ENCODE measurements at places on chromosomes 5 and 9.

- no peak for DNase-seq
These were observed 9.0 kb upstream of the MOB3B start for GRCh38 chr9:27538647-27539046.

DNA sequence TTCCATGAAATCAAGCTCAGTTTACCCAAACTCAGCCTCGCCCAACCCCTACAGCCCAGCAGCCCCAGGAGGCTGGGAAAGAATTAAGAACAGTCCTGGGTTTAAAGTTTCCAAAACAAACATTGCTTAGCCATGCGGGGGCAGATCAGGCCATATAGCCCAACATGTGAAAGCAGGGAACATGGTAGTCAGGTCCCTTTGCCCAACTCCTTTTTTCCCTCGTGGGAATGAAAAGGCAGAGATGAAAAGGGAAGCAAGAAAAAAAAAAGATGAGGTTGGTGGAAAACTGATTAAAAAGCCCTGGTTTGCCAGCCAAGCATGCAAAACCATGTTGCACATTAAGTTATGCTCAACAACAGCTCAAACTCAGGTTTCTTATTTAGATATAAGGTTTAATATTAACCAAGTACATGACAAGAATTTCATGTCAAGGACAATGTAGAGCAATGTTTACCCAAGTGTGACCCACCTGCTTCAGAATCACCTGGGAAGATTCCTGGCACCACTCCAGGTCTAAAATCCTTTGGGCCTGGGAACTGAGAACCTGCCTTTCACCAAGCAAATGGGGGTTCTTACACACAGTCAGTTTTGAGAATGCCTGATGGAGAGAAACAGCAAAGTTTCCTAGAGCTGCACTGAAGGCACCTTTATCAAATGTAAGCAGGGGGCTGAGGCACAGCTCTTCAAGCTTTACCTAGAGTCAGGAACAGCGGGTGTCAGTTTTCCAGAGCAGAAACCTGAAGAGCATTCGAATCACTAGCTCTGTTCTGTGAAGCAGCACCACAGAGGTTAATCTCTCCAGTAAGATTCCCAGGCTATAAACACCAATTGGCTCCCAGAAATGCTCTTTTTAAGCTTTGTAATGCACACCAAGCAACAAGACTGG is 1.7 kb downstream of the FREM1 start:
- DNase-seq = no peak

DNA sequence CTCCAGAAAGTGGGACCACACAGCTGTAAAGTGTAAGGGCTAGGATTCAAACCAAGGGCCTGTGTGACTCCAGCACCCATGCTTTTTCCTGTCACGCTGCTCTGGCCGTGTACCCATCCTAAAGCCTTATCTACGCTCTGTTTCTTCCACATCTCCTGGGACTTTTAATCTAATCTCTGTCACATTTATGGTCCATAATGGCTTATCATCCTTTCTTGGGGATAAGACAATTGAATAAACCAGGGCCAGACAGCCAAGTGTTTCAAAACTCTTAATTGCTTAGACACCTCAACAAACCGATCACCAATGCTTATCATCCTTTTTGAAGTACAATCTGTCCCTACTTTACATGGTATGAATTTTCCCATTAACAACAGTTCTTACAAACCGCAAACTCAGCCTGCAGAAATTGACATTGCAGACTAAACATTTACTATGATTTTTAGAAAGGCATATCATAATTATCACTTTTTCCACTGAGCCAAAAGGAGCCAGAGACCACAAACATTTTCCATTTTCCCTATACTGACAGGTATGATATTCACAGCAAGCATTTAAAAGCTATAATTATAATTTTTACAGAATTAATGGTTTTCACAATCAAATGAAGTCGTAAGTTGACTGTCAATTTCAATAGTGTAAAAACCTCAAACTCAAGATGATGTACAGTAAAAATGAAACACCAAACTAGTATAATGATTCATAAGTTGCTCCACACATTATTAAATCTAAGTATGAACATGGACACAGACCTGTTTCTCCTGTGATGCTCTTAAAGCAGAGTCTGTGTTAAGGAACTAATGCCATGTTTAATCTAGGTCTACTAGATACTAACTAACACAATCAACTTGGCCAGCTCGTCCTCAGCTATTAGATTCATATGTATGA is 99.5 kb downstream of the FBXW11 start:
- DNase-seq = no peak

DNA sequence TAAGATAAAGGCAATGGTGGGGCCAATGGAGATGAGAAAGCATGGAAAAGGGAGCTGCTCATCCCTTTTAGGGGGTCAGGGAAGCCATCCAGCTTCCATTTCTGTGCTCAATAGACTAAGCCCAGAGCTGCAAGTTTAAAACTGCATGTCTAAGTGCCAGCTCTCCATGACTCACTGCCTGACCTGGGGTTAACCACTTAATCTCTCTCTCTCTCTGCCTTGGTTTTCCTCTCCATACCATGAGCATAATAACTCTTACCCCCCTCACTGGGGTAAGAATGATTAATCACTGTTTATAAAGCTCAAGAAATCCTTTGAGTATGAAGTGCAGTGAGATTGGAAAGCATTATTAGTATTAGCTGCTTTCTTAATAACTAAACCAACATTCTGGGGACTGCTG is 1382.4 kb upstream of the WWC1 start:
- no peak for DNase-seq

GRCh38 chr5:65902104-65902503 is 24.3 kb upstream of the ERBIN start:
- DNase-seq = no peak

GRCh38 chr5:16842896-16843295 is 93.2 kb downstream of the MYO10 start:
- DNase-seq = no peak

DNA sequence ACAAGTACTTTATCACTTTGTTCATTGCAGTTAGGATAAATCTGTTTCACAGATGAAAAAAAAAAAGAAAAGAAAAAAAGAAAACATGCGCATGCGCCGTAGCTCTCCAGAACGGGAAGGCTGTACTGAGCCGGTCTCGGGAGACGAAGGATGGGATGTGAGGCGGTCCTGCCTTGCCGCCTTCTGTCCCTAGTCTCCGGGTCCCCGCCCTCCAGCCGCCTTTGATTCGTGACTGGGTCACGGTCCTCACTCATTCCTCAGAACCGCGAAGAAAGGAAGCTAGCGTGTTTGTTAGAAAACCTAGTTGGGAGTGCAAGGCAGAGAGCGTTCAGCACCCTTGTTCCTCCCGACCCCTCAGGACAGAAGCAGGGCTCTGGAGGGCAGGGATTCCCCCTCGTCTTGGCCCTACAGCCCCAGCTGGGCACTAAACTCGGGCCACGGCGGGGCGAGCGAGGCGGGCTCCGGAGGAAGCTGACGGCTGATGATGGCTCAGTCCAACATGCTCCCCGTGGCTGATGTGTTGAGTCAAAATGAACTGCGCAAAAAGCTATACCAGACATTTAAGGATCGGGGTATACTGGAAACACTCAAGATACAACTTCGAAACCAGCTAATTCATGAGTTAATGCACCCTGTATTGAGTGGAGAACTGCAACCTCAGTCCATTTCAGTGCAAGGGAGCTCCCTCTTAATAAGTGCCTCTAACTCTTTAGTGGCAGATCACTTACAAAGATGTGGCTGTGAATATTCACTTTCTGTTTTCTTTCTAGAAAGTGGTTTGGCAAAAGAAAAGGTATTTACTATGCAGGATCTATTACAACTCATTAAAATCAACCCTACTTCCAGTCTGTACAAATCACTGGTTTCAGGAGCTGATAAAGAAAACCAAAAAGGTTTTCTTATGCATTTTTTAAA is 40.0 kb downstream of the CPLANE1 start:
- no peak for DNase-seq

DNA sequence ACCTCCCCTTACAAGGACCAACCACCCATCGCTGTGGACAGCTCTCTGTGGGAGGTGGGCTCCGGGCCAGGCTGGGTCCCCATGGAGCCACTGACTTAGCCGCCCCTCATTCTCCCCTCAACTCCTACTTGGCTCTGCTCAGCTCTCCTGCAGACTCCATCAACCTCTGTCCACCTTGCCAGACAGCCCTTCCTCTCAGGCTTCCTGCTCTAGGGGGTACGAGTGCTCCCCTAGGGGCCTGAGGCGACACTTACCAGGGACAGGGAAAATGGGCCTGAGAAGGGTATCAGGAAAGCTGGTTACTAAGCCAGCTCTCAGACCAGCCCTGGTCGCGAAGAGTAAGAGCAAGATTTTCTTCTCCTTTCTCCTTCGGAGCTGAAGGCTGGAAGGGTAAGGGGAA is 43.9 kb downstream of the SHB start:
- no peak for DNase-seq

- peak; percentile 41 for DNase-seq
These were observed 269.9 kb upstream of the MSX2 start for GRCh38 chr5:174454464-174454863.

GRCh38 chr9:4321554-4321953 is 21.7 kb upstream of the GLIS3 start:
- DNase-seq = no peak

GRCh38 chr5:116410336-116410890 is 164.2 kb downstream of the SEMA6A start:
- DNase-seq = no peak

DNA sequence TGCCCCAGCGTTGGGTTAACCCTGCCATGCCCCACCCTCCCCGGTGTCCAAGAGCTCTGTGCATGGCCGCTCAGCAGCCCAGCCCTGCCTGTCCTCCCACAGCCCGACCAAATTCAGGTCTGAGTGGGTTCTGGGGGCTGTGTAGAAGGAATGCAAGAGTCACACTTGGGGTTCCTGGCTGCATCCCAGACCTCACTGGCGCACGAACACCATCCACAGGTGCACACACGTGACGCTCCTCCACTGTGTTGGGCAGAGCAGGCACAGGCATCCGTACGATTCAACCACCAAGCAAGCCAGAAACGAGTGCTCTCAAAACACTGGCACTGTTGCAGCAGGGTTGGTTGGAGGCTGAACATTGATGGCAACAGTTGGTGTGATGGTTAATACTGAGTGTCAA is 93.9 kb downstream of the OLFM1 start:
- DNase-seq = no peak

- no peak for DNase-seq
These were observed 39.2 kb upstream of the PCA3 start for GRCh38 chr9:76725011-76725546.

GRCh38 chr9:122004589-122004988 is 88.5 kb downstream of the TTLL11 start:
- DNase-seq = no peak

DNA sequence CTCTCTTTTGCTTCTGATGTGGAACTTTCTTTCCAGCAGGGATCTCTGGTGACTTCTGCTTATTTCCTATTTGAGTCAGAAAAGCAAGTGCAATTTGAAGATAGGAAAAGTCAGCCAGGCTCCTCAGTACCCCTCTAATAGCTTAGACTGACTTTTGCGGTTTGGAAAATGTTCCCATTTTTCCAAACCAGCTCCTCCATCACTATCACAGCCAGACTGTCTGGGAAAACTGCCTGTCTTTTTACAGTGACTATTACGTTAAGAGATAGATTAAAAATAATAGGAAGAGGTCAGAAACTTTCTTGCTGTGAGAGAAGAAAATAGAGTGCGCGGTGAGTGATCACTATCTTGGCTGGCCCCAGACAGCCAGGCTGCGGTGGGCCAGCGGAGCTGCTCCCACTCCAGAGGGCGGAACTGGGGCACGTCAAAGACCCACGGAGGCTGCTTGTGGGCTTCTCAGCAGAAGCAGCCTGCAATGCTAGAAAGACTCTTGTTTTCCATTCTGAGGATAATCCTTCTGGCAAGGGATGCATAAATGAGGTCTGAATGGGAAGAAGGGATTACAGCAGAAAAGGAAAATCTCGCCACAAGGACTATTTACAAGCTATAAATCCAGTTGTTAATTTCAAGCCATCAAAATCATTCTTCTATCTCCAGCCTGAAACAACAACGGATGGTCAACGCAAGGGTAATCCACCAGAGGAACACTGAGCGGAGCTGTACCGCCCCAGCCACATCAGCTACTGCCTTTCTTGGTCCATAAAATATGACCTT is 151.0 kb upstream of the MSX2 start:
- DNase-seq = no peak

GRCh38 chr5:133523013-133523658 is 89.2 kb downstream of the FSTL4 start:
- no peak for DNase-seq

DNA sequence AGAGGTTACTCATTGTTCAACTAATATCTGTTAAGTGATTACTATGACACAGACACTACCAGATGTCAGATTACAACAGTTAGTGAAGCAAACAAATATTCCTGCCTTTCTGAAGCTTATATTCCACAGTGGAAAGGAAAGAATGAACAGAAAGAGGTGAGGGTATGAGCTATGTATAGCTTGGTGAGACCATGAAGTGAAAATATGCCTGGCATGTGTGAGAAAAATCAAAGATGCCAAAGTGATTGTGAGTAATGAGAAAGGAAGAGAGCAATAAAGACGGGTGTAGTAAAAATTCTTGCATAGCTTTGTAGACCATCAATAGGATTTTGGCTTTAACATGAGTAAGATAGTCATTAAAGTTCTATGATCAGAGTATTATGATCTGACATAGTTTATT is 734.5 kb upstream of the NUDT12 start:
- DNase-seq = no peak

GRCh38 chr5:87313216-87313615 is 45.5 kb downstream of the RASA1 start:
- DNase-seq = no peak

- no peak for DNase-seq
These were observed 30.2 kb upstream of the ANKRD18A start for GRCh38 chr9:38650564-38650963.

DNA sequence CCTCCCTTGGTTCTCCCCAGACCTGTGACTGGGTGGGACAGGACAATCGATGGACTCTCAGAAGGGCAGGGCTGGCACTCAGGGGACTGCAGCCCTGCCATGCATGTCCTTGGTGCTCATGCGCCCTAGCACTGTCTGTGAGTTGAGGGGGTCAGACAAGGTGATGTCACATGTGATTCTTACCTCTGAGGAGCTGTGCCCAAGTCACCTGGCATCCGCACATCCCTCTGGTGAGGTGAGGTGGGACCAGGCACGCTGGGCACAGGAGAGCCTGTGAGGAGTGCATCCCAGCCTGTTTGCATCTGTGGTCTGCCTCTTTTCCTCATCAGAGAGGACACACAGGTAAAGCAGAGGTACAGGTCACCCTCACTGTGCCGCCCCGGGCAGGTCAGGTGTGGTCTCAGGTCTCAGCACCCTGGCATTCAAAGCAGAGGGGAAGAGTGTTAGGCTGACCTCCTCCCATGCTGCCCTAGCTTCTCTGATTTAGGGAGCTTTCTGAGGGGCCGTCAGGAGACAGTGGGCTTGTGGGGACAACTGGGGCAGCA is 14.8 kb downstream of the TRIP13 start:
- no peak for DNase-seq

DNA sequence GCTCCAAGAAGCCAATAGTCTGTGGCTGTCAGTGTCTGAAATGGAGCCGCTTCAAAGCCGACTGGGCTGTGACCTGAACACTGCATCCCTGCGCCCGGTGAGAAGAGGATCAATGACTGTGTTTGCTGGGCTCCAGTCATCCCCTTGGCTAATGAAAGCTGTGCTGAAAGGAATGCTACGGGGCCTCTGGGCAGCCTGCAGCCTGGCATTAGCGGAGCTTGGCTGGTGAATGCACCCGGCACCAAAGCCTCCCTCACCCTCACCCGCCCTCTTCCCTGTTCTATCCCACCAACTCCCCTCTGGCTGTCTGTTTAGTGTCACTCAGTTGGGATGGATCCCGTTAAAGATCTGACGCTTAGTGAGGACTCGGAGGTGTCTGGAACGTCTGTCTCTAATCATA is 355.3 kb downstream of the BNC2 start:
- no peak for DNase-seq

GRCh38 chr5:138745268-138745667 is 8.0 kb upstream of the CTNNA1 start:
- DNase-seq = peak; percentile 44

- no peak for DNase-seq
These were observed 221.3 kb upstream of the KLF9 start for GRCh38 chr9:70635790-70636189.
